WTC11 (cell line): ENCODE measurements at places on chromosomes 16 and 17. TPM values are rescaled to one million over a fixed set of nuclear protein-coding genes. Genes with fewer than 3 reads are reported as not detected.
A peak's percentile ranks its signal among the peaks of the same experiment; 100 is the strongest.

MT1X gene
- total RNA-seq: 328 to 466 TPM (median 465 TPM) in 3 replicates

DNA sequence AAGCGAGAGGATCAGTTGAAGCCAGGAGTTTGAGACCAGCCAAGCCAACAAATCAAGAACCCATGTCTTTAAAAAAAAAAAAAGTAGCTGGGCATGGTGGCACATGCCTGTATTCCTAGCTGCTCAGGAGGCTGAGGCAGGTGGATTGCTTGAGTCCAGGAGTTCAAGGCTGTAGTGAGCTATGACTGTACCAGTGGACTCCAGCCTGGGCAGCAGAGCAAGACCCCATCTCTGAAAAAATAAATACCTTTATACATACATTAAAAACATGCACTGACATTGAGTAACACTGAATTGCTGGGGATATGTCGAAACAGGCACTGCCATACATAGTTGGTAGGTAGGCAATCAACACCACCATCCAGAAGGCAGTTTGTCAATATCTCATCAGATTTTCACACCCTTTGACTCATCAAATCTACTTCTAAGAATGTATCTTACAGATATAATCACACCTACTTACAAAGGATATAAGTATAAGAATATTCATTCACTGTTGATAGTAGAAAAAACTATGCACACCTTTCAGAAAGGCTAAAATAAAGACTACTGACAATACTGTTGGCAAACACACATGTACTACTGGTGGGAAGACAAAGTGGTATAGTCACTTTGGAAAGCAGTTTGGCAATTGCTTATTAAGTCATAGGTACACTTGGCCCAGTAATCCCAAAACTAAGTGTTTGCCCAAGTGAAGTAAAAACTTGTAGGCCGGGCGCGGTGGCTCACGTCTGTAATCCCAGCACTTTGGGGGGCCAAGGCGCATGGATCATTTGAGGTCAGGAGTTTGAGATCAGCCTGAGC, 6.4 kb upstream of the CEP20 start:
- no peak for DNase-seq

GRCh38 chr17:31691251-31691905, 167.7 kb downstream of the COPRS start:
- DNase-seq: no peak

GRCh38 chr16:86042996-86043725, 144.2 kb downstream of the IRF8 start:
- no peak for DNase-seq

- DNase-seq: no peak
These were observed 93.4 kb upstream of the TMEM132E start for GRCh38 chr17:34485999-34486398.

DNA sequence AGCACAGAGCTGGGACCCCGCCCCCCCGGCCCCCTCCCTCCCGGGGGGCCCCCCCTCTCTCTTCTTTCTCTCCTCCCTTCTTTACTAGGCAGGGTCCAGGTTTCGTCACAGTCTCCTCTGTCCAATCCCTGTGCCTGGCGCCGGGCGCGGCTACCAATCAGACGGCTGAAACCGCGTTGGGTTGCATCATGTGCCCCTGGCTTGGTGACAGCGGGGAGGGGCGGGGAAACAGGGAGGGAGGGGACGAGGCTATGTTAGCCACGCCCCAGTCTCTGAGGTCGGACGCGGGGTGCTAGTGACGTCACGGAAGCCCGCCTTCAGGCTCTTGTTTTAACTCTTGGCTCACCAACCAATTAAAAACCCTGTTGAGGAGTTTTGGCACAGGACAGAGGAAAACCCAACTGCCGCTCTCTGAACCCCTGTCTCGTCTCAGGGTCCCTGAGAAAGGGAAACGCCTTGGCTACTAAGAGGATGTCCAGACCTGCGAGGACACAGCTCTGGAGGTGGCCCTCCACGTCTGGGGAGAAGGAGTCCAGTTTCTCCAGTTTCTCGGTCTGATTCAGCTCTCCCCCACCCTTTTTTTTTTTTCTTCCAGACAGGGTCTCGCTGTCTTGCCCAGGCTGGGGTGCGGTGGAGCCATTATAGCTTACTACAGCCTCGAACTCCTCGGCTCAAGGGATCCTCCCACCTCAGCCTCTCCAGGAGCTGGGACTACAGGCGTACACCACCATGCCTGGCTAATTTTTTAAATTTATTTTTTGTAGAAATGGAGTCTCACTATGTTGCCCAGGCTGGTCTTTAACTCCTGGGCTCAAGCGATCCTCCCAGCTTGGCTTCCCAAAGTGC, 441 bp upstream of the PLEKHH3 start:
- peak; percentile 100 for DNase-seq

DNA sequence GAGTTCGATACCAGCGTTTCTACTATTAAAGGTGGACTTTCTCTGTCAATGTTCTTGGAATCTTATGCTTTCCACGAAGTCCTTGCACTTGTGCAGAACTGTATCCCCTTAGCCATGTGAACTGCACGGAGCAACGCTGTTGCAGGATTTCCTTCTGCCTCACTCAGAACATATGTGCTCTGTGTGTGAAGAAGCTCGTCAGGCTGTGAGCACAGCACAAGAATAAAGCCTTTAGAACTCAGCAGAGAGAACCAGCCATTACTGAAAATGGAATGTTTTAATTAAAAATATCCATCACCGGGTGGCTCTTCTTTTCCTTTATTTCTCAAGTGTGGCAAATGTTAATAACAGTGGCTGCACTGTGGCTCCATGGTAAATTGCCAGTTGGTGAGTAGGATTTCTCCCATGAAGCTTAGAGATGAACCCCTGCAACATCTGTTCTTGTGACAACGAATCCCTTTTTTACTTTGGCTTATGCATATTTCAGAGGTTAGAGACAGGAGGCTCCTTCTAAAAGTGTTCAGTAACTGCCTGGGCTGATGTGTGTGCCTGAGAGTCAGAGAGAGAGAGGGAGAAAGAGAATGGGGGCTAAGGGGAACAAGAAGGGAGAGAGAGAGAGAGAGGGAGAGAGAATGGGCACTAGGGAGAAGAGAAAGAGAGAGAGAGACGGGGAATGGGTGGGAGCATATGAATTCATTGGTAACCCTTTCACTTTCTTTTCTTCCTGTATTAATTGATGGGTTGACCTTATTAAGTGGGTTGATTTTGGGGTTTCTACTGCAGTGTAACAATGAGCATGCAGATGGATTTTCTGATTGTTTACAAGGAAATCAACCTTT, 50.0 kb downstream of the RPTOR start:
- DNase-seq: no peak

- DNase-seq: no peak
These were observed 71.0 kb downstream of the COPRS start for GRCh38 chr17:31787857-31788570.

GRCh38 chr16:68070806-68071517, 14.2 kb upstream of the NFATC3 start:
- no peak for DNase-seq

DNA sequence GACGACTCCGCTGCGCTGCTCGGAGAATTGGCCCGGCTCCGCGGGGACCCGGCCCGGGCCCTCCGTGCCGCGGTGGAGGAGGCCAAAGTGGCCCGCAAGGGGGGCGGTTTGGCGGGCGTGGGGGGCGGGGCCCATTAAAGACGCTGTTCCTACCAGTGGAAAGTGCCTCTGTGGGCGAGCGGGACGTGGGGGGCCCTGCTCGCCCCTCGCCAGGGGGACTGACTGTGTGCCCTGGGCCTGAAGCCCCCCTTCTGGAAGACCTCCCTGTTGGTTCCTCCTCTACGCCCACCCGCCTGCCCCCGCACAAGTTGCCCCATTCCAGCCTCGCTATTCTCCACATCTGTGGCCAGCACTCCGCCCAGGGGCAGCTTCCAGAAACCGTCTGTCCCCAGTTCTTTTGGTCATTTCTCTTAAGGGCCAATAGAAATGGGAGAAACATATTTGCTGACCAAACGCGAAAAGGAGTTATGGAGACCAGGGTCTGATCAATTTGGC, 1.9 kb upstream of the FGF11 start:
- DNase-seq: no peak
